ENCODE measurements at places on chromosomes 13 and 19.

DNA sequence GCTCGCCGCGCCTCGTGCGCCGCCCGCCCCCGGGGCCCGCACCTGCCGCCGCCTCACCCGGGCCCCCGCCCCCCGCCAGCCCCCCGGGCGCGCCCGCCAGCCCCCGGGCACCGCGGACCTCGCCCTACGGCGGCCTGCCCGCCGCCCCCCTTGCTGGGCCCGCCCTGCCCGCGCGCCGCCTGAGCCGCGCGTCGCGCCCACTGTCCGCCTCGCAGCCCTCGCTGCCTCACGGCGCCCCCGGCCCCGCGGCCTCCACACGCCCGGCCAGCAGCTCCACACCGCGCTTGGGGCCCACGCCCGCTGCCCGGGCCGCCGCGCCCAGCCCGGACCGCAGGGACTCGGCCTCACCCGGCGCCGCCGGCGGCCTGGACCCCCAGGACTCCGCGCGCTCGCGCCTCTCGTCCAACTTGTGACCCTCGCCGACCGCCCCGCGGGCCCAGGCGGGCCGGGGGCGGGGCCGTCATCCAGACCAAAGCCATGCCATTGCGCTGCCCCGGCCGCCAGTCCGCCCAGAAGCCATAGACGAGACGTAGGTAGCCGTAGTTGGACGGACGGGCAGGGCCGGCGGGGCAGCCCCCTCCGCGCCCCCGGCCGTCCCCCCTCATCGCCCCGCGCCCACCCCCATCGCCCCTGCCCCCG is 17.2 kb downstream of the POLRMT start:
- no peak for DNase-seq

- DNase-seq: peak; percentile 30
Observed at GRCh38 chr19:3440082-3440481, 40.2 kb downstream of the SMIM24 start.

- no peak for DNase-seq
Observed at GRCh38 chr13:102774591-102775520, 1.3 kb upstream of the TEX30 start.

DNA sequence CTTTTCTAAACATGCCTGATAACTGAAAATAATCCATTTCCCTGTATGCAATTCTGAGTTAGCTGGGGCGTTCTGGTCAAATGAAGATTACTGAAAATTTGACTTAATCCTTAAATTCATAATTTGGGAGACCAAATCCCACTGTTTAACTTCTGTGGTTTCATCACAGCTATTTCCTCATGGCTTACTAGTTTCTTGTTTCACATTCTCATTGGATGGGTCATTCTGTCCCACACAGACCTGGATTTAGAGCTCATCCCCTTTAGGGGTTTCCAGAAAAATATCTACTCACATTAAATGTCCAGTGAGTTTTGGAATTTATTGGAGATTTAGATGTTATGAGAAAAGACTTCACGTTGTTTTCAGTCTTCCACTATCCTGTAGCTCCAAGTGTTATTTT is 709.3 kb upstream of the KLHL1 start:
- DNase-seq: no peak
